ENCODE measurements at places on chromosomes 7 and 10.
A peak's percentile ranks its signal among the peaks of the same experiment; 100 is the strongest.

DNA sequence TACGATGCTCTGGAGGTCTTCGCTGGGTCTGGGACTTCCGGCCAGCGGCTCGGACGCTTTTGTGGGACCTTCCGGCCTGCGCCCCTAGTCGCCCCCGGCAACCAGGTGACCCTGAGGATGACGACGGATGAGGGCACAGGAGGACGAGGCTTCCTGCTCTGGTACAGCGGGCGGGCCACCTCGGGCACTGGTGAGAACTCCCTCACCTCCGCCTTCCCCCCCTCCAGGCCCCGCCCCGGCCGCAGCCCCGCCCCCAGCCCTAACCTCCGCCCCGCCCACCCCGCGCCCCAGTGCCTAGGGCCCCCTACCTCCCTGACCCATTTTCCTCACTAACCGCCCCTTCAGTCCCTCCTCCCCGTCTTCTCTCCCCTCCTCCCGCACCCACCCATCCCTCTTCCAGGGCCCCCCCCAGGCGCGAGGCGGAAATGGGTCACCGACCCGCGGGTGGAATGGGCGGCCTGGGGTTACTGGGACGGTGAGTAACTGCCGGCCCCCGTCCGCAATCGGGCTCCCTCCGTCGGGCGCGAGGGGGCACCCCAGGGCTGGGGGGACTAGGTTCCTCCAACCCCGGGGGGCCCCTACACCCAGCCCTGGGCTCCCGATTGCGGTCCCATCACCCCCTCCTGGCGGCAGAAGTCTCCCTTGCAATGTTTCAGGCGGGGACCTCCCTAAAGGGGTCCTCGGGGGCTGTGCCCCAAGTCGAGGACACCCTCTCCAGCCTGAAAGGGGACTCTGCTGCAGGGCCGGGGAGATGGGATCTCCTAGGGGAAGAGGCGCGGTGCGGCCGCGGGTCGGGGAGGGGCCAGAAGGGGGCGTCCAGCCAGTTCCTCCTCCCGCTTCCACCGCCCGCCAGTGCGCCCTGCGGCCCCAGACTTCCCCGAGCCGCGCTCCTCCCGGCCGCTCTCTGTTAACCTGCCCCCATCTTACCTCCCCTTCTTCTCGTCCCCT lies 2.1 kb downstream of the PCOLCE start:
- peak; percentile 41 for DNase-seq

DNA sequence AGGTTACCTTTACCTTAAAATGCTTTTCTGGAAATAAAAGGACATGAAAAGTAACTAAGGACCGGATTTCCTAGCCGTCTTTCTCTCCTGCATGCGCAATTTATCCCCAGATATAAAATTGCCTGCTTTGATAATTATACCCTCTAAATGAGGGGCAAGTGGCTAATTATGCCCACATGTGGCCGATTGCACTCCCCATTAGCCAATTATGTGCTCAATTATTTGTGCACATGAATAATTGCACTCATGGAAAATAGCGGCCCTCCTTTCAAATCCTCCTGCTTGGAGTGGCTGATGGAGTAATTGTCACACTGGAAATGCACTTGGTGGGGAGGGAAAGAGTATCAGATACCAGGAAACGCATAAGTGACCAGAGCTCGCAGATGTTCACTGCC lies 66.4 kb upstream of the ATRNL1 start:
- peak; percentile 80 for DNase-seq

DNA sequence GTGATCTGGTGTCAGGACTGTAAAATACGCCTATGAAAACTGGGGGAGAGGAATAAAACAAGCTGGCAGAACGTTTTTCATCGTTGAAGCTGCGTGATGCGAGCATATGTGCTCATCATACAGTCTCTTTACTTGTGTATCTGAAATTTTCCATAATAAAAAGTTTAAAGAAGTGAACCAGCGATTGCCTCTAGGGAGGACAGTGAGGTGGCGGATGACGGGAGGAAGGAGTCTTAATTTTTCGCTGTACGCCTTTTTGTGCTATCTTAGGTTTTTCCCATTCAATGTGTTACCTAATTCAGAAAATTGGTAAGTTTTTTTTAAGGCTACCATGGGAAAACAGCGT lies 891 bp upstream of the WAPL start:
- DNase-seq: no peak

DNA sequence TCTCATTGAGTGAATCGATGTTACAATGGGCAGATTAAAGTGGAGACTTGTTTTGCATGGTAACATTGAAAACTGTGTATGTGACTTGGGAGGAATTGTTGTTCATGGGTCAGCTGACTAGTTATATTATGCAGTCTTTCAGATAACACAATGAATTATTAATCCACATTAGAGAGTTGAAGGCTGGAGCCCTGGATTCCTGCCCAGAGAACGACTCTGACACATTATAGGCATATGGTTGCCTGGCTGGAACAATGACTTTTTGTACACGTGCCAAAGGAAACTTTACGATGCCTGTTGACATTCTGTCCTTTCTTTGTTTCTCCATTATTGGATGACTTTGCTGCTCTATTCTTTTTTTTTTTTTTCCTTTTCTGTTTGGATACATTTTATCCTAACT lies 52.3 kb upstream of the TMEM229A start:
- DNase-seq: peak; percentile 47

DNA sequence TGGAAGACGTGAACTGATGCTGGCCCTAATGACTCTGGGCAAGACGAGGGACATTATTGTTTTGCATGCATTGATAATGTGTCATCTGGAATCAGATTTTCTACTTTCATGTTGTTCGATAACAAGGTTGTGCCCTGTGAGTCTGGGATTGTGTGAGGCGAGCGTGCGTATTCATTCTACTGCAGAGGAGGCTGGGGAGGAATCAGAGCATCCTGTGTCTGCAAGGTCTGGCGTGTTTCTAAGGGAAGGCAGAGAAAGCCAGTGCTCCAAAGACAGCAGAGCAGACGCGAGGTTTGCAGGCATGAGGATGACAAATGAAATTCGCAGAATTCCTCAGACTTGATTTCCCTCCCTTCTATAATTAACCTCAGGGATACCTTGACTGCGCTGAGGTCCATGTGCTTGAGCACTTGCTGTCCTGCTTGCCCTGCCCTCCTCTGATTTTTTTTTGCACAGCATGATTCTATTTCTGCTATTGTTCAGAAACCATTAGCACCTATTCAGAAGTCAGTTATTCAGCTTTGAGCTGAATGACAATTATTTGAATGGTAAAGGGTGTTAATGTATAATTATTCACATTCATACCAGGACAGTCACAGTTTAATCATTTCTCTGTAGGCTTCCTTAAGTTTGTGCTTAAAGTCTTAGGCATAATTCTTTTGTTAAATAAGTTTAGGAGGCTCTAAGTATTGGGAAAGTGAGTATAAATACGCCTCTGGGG lies 233.6 kb downstream of the EBF3 start:
- DNase-seq: no peak

- peak; percentile 7 for DNase-seq
Measured at GRCh38 chr10:110304394-110304779, 333 bp downstream of the SMNDC1 start.

- no peak for DNase-seq
Measured at GRCh38 chr10:83564889-83565588, 574.3 kb upstream of the GHITM start.

DNA sequence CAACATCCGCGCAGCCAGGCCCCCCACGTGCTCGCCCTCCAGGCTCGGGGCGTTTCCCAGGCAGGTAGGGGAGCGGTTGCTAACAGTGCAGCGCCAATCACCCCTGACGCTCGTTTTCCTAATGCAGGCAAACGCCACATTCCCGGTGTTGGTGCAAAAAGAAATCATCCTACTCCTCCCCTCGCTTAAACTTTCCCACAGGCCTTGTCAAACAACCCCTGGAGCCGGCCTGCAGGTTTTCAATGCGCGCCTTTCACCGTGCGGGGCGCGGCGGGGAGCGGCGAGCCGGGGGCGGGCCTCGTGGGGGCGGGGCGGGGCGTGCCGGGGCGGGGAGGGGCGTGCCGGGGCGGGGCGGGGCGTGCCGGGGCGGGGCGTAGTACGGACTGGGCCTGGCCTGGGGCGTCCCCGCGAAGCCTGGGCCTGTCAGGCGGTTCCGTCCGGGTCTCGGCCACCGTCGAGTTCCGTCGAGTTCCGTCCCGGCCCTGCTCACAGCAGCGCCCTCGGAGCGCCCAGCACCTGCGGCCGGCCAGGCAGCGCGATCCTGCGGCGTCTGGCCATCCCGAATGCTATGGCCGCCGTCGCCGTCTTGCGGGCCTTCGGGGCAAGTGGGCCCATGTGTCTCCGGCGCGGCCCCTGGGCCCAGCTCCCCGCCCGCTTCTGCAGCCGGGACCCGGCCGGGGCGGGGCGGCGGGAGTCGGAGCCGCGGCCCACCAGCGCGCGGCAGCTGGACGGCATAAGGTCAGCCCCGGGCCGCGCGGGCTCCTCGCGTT lies at the start of gene ECHDC3:
ECHDC3 (plus strand) TSS at position 374 of the 770 bp plus-strand sequence; CDS start at position 569, 195 bp downstream.
- peak; percentile 35 for DNase-seq

GRCh38 chr7:50356212-50356944 lies 51.9 kb downstream of the IKZF1 start:
- DNase-seq: no peak

GRCh38 chr10:95196046-95196445 lies 2.0 kb downstream of the ACSM6 start:
- DNase-seq: no peak

- no peak for DNase-seq
Measured at GRCh38 chr10:2244471-2244870, 507.1 kb upstream of the ADARB2 start.

- DNase-seq: no peak
Measured at GRCh38 chr10:57776688-57777432, 490.8 kb downstream of the IPMK start.

GRCh38 chr7:120997882-120998474 lies 9.5 kb downstream of the CPED1 start:
- no peak for DNase-seq

- no peak for DNase-seq
Measured at GRCh38 chr7:39592586-39592985, 26.4 kb downstream of the YAE1 start.

GRCh38 chr7:121000081-121000983 lies 11.8 kb downstream of the CPED1 start:
- no peak for DNase-seq

DNA sequence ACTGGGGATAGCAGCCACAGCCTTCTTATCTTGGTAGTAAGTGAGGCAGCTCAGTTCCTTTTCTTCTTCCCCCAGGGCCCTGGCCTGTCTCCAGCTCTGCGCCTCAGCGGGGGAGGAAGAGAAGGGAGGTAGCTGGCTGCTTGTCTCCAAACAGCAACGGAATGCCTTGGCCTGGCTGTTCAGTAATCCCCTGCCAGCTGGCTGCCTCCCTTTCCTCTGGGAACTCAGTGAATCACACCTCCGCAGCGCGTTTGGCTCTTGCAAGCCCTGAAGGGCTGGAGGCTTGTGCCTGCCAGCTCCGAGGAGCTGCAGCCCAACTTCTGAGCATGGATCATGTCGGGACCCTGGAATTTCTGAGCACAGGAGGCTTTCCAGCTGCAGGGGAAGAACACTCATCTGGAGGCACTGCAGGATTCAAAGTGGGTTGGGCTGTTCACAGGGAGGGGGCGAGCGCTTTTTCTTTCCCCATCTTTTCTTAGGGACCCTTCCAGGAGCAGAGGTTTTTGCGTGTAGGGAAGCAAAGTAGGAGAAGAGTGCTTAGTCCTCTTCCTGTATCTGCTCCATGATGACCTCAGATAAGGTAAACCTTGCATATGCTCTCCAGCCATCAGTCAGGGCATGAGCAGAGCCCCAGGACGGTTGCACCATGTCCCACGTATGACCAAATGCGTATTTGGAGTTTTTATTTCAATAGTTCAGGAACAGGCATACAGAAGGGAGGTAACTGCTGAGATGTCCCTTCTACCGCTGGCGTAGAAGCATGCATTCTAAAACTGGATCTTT lies 253.2 kb upstream of the INHBA start:
- no peak for DNase-seq

- no peak for DNase-seq
Measured at GRCh38 chr7:64314566-64314965, 805 bp downstream of the ZNF736 start.

GRCh38 chr7:73451780-73452398 lies 18.3 kb downstream of the FZD9 start:
- peak; percentile 67 for DNase-seq

GRCh38 chr7:111394891-111395290 lies 167.4 kb downstream of the IMMP2L start:
- DNase-seq: peak; percentile 58

- DNase-seq: no peak
Measured at GRCh38 chr10:68202960-68203353, 29.0 kb downstream of the ATOH7 start.

GRCh38 chr7:99557940-99558305 lies 519 bp upstream of the ZNF655 start:
- no peak for DNase-seq

DNA sequence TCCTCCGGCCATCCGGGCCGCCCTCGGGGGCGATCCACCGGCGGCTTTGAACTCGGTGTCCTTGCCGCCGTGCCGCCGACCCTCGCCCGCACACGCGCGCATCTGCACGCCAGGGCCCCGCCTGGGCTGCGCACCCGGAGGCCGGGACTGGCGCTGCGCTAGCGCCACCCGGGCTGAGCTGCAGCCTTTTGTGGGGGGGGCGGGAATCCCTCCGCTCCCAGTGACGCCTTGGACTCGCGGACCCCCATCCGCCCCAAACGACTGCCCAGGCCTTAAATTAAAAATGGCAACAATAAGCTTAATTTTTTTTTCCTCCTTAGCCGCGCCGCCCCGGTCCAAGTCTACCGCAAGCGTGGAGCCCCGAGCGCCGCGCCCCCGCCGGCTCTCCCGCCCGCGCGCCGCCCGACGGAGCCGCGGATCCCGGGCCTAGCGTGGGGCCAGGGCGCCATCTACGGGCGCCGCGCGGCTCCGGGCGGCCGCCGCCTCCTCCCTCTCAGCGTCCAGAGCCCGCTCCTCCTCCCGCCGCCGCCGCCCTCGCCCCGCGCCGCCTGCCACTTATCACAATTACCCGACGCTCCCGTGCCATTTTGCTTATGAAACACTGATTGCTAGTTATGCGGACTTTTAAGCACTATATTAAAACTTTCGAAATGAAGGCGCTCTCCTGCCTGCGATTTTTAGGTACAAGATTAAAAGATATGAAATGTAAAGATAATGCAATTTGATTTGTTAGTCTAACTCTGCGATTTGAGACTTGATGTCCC lies 7.5 kb upstream of the EBF3 start:
- DNase-seq: peak; percentile 5

All from NCI-H2081 (cell line).